ENCODE measurements at places on chromosomes 2 and 18.

GRCh38 chr2:207087046-207087902 is 78.5 kb downstream of the KLF7 start:
- DNase-seq: no peak

- DNase-seq: no peak
These were observed 111.9 kb downstream of the SETBP1 start for GRCh38 chr18:44792456-44793061.

GRCh38 chr2:168003876-168004275 is 243.5 kb downstream of the STK39 start:
- no peak for DNase-seq

DNA sequence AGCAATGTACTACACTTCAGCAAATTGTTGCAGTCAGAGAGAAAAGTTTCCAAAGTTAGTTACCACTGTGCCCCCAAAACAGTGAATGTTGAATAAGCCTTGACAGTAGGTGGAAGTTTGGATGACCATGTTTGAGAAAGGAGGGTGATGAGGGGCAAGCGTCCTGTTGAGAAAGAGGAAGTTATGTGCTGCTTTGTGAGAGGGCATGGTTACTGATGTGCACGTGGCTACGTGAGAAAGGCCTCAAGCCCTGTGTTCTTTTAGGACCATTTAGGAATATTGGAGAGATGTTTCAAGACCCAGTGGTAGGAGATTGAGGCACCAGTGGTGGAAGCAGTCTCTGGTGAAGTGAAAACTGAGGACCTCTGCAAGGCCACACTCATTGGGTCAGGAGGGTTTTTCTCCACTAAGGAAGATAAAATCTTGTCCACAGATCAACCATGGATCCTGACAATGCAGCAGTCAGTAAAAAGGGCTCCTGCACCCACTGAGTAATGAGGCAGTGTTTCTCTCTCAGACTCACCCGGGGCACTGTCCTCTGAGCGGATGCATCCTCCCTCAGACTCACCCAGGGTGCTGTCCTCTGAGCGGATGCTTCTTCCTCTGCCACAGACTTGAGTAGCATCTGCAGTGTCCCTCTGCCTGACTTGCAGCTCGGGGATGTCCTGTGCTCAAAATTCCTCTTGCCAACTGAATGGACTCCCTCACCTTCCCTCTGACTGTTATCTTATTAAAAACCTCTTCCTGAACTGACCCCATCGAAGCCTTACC is 34.7 kb upstream of the ACTR3 start:
- DNase-seq: no peak

DNA sequence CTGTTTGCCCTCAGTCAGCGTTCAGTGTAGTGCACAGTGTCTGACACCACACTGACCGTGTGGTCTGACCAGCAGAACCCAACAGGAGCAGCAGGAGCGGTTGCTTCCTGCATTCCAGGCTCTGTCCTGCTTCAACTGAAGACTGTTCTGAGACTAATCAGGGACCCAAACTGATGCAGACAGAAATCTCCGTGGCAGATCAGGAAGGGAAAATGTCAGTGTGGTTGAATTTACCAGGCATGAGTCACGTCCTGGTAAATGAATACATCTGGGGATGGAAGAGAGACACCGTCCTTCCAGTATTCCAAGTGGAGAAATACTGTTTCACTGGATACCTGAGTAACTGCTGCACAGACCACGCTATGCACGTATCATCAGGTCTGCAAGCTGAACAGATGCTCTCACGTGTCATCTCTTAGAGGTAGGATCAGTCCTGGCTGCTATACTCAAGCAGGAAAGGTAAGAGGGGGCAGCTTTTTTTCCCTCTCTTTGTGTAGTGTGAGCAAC is 223.6 kb upstream of the EPAS1 start:
- DNase-seq: no peak

- DNase-seq: no peak
These were observed 42.3 kb downstream of the NOL10 start for GRCh38 chr2:10647441-10647840.

DNA sequence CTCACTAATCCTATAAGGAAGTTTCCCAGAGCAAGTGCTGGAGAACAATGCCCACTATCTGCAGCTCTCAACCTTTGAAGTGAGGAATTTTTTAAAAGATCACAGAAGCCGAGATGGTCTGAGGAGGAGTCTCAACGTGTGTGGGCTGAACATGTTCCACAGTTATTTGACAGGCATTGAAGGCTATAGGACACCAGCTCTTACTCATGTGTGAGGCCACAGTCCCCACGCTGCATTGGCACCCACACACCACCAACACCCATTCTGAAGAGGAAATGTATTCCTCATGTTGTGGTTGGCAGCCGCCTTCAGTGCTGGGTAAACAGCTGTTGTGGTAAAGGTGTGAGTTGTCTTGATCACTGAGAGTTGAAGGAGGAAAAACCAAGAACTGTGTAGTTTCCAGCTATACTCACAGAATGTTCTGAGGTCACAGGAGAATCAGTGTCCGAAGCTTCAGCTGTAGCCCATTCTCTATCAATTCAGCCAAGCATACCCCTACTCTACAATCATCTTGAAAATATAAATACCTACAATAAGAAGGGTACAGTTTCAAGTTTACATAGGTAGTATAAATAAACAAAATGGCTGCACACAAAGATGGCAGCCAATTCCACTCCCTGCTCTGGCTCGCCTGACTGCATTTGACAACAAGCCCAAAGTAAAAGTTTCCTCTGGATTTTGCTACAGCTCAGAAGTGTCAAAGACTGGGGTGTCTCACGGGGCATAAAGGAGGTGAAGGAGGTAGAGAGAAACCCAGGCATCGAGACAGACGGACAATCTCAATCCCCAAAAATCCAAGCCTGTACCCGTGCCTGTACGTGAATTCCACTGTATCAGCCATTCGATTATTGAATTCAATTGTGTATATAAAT is 12.1 kb downstream of the CD226 start:
- peak; percentile 76 for DNase-seq

- no peak for DNase-seq
These were observed 63.3 kb downstream of the BOD1L2 start for GRCh38 chr18:57210107-57210715.

- no peak for DNase-seq
These were observed 49.3 kb downstream of the OLA1 start for GRCh38 chr2:174198846-174199564.

GRCh38 chr18:23207994-23208393 is 72.7 kb downstream of the CABLES1 start:
- DNase-seq: no peak

- DNase-seq: no peak
These were observed 149.8 kb downstream of the AGPS start for GRCh38 chr2:177542396-177542795.

GRCh38 chr2:129192841-129193253 is 786.6 kb upstream of the RAB6C start:
- DNase-seq: no peak

- DNase-seq: no peak
These were observed 90.3 kb downstream of the CLHC1 start for GRCh38 chr2:55141572-55142413.

DNA sequence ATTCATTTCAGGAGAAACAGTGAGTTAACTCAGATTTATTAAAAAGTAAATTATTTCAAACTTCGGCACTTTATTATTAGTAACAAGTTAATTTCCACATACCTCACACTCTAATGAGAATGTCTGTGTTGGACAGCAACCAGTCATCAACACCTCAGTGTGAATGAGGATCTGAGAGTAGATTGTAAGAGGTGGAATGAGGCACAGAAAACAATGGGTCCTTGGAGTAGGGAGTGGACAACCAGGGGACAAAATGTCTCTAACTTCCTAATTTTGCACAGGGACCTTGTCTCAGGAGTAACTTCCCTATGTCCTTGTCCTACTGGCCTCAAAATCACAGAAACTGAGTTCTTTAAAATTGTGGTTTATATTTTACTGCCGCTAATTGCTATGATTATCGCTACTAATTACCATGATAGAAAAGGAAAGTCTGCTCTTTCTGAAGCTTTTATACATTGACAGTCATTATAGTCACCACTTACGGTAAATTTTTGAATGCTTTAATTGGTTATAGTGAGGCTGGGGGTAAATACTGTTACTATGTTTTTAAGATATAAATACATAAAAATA is 82.2 kb upstream of the LRPPRC start:
- no peak for DNase-seq

DNA sequence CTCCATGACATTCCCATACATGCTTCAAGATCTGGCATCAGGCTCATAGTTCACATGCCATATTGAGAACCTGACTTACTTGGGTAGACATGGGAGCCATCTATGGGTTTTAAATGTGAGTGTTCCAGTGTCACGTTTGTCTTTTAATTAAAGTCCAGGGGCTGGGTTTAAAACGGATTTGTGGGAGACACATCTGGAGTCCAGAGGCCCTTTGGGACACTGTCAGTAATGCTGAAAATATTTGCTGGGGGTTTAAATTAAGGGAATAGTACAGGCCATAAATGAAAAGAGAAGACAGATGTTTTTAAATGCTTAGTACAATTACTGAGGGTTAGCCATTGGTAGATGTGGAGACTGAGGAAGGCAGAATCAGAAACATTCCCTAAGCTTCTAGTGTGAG is 478.0 kb downstream of the PID1 start:
- DNase-seq: no peak
